ENCODE measurements at places on chromosomes 12 and 14.

DNA sequence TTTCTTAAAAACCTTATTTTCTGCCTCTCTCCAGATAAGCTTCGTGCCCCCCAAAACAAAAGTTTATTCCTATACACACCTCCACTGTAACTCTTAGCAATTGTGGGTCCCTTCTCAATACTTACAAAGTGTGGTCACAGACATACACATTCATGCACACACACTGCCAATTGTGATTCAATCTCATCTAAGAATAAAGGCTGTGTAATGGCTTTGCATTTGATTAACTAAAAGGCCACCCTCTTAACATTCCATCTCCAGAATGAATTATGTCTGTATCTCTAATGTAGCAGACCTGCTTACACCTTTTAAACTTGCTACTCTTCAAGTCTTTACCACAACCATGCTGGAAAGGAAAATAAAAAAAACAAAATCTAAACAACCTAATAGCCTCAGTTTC, 49.5 kb downstream of the MYF5 start:
- DNase-seq, result no peak

- peak; percentile 0 for DNase-seq
These were observed 115.5 kb downstream of the SLC2A13 start for GRCh38 chr12:39990122-39991101.

DNA sequence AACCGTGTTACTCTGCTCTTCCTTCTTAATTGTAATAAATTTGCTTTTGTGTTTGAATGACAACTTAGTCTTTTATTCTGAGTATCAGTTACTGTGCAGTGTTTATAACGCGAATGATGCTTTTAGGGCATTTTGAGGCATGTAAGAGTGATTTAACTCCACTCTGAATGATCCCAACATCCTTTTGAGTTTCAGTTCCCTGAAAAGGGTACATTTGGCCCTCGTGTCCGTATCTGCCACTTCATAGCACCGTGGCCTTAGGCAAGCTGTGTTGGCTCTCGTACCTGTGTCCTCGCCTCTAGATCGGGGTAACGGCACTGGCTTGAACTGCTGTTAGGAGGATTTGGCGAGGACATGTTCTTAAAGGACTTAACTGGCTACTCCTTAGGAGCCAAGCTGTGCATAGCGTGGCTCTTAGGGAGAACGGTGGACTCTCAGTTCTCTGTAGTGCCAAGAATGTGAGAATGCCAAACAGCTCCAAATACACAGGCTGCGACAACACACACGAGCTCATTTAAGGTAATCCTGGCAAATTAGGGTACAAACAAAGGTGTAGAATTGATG, 92.0 kb downstream of the PPP2R5C start:
- DNase-seq, result no peak

GRCh38 chr12:108136697-108137096, 7.6 kb downstream of the WSCD2 start:
- no peak for DNase-seq

GRCh38 chr12:68086019-68086603, 73.4 kb downstream of the IFNG start:
- no peak for DNase-seq

Measured in nucleus accumbens (tissue), 56 donors.